Renal cortical epithelial cell (primary cell): ENCODE measurements at places on chromosomes 7 and 10. TPM values are rescaled to one million over a fixed set of nuclear protein-coding genes. Genes with fewer than 3 reads are reported as not detected.

OAT gene
- total RNA-seq = 112 and 196 TPM in 2 replicates

SPDYE5 gene
- 0.10 and 0.35 TPM in 2 replicates for total RNA-seq

CYP3A7 gene
- total RNA-seq = not detected in 2 replicates

- no peak for DNase-seq
Observed at GRCh38 chr7:149285603-149286002, 23.6 kb downstream of the ZNF783 start.

DNA sequence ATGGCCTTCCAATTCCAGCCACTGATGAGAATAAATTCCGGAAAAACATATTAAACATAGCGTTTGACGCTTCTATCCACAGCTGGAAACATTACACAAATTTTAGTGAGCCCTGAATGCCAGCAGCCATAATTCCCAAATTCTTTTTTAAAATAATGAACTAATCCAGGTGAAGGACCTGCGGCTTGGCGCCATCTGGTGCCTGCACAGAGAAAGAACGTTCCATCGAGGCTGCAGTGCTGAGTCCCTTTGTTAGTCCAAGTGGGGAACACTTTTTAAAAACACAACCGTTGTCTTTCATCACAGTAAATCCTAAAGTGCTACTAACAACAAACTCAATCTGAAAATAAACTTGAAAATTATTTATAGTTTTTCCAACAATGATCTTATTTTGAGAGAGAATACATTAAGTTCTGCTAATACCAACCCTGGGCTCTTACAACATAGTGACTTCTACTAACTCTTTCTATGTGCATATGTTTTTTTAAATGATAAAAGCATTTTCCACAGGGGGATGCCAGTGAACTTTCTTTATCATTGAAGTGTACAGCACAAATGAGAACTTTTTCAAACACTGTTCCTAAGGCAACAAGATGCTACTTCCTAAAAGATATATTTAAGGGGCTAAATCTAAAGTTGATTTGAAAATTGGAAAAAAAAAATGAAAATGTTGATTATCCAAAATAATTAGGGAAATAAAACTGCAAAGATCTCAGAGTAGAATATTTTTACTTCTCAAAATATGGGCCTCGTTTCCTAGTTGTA lies 166.9 kb upstream of the RNF32 start:
- DNase-seq = peak; percentile 19

GRCh38 chr7:14687777-14688176 lies 214.8 kb downstream of the DGKB start:
- DNase-seq = no peak
